ENCODE measurements at places on chromosomes 1 and 21.

GRCh38 chr21:29490016-29490415 lies 191.3 kb downstream of the BACH1 start:
- DNase-seq: peak; percentile 72

GRCh38 chr21:16634515-16634914 lies 878.3 kb upstream of the CXADR start:
- DNase-seq: no peak

- DNase-seq: no peak
These were observed 175.5 kb downstream of the RGS7 start for GRCh38 chr1:241181471-241181870.

DNA sequence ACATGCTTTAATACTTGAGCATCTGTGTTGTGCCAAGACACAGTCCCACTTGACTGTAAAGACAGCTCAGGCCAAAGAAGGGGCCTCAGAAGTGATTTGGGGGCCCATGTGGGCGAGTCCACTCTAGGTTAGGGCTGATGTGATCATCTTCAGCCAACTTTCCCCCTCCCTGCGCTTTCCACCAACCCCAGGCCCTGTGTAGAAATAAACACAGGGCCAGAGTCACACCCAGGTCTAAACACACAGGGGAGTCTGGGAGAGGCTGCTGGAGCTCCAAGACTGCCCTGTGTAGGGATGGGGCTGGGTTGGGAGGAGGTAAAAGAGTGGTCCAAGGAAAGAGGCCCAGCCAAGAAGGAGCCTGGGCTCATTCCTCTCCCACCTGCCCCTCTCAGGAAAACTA lies 2.5 kb upstream of the WNT2B start:
- DNase-seq: no peak

DNA sequence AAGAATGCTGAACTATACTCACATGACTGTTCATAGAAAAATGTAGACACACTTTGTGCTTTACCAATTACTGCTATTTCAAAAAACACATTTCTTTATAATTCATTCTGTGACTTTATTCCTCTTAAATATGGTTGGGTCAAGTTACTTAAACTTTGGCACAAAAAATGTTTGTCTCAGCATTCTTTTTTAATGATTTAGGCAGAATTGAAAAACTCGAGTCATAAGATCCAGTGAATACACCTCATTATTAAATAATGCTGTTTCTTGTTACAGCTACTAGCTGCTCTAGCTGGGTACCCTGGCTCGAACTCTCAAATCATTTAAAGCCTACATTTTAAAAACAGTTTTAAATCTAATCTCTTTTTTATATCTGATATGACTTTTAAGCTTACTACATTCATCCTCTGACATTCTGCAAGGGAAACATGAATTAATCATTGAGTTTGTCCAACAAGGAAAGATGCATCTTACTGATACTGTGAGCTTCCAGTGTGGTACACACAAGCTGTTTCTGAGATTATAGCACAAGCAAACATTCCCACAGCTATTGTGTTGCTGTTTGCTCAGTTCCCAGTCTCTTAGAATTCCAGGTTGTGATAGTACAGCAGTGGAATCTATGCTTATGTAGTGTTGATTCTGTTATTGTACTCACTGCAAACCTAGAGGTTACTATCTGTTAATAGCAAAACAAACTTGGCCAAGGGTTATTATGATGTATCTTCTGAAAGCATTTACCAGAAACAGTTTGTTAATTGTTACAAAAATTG lies 746.5 kb downstream of the USP25 start:
- peak; percentile 24 for DNase-seq

- DNase-seq: no peak
These were observed 36.0 kb downstream of the KRTAP10-1 start for GRCh38 chr21:44503901-44504399.

- no peak for DNase-seq
These were observed 204.2 kb upstream of the TMEM51 start for GRCh38 chr1:14949270-14949835.

- no peak for DNase-seq
These were observed 200.4 kb downstream of the DYRK1A start for GRCh38 chr21:37566790-37567615.

DNA sequence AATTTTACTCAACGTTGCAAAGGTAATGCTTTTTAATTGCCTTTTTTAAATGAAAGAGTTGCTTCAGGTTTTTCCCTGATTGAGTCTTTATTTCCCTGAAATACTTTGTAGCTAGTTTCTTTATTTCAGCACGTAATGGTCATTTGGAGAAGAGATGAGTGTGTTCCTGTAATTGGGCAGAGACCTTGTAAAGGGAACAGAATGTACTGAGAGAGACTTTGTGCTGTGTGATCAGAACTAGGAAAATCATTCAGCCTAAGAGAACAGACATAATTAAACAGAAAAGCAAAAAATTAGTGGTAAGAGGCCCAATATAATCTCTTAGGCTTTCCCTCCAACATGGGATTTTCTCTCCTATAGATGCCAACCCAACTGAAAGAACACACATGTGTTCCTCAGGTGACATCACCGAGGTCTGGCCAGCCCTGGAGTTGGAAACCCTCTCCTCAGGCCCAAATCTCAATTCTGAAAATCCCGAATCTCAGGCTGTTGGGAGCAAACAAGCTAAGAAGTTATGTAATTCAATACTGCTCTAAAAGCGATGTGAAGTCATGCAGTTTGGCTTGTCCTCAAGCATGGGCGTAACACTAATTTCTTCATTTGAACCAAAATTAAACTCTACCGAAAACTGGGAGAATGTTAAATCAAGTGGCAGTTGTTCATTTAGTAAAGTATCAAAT lies 102.0 kb downstream of the TGFB2 start:
- DNase-seq: no peak

DNA sequence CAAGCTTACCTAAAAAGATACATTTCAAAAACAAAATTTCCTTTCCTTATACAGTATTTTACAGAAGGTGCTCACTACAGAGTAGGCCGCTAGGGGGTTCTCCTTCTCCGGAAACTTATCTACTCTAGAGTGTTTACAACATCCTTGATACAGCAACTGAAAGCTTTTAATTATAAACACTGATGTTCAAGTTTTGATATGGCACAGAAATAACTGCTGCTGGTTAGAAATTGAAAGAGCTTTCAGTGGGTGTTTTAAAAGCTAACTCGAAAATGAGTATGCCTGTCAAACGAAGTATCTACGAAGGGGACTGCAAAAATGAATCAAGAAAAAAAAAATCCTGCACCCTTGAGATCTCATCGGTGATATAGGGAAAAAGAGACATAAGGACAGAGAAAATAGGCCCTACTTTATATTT lies 1.0 kb downstream of the YOD1 start:
- DNase-seq: peak; percentile 45

DNA sequence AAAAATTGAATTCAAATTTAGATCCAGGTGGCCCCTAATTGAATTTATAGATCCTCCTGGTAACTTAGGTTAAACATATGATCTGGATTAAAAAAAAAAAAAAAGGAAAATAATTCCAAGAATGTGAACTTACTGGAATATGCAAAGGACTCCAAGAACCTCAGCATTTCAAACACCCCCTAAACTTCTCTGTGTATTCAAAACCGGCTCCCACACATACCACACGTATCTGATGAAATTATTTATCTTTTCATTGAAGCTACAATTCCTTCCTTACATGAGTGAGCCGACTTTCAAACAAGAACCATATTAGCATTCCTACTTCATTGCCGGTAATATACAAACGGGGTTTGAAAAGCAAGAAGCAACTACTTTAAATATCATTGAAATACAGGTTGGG lies 61.4 kb upstream of the FMN2 start:
- DNase-seq: peak; percentile 71

DNA sequence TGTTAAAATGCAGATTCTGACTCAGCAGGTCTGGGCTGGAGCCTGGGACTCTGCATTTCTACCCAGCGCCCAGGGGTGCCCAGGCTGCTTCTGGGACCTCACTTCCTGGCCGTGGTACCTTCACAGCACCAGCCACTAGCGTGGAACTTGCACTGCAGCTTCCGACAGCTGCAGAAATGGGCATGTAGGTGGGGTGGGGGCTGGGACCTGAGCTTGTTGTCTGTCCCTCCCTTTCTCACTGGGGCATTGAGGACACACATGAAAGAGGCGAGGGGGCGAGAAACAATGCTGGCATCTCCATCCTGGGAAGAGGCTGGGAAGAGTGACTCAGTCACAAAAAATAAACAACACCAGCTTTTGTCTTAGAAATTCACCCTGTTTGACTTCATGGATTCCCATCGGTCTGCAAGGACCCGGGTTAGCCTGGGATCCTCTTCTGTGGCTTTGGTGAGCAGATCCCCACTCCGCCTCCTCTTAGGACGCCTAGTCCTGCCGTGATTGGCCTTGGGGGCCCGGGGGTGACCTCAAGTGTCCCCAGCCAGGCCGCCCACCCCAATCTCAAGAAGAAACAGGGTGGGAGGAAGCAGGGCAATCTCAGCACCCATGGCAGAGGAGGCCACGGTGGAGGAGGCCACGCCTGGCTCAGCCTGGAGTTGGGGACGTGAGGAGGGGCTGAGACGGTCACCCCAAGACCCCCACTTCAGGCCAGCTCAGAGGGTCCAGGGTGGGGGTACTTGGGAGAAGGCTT lies 29.9 kb upstream of the POFUT2 start:
- DNase-seq: peak; percentile 64

- DNase-seq: no peak
These were observed 19.6 kb upstream of the DUSP10 start for GRCh38 chr1:221761354-221762002.

GRCh38 chr1:23923592-23924499 lies 10.7 kb upstream of the CNR2 start:
- no peak for DNase-seq

- no peak for DNase-seq
These were observed 12.6 kb downstream of the ETV3L start for GRCh38 chr1:157087030-157087429.

DNA sequence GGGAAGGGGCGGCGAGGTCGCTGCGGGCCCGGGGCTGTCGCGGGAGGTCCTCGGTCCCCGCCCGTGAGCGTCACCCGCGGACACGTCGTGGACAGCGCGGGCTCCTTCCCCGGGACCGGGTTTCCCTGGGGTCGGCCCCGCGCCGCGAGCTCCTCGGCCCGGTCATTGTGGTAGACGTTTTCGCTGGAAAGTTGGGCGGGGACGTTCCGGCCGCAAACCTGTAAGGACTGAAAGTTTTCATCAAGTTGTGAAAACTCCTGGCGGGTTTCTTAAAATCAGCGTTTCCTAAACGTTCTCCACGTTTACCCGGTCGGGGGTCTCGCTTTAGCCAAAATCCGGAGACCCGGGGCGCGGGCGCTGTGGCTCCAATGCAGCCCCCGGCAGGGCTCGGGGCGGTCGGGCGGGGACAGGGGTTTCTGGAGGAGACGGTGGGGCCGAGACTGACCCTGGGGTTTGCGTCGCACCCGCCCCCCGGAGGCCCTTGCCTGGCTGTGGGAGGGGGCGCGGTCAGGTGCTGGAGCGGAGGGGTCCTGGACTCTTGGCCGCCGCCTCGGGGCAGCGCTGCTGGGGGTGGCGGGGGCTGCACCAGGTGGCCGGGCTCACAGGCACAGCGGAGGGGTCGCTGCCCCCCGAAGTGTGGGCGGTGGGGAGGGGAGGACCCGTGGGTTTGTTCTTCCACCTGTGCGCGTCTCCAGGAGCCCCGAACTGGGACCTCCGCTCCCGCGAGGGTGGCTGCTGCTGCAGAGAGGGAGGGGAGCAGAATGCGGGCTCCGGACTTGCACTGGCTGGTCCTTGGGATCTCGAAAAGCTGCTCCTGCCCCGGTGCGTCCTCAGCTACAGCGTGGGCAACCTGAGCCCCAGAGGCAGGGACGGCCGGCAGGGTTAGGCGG lies 827 bp downstream of the PRKCZ start:
- DNase-seq: no peak

DNA sequence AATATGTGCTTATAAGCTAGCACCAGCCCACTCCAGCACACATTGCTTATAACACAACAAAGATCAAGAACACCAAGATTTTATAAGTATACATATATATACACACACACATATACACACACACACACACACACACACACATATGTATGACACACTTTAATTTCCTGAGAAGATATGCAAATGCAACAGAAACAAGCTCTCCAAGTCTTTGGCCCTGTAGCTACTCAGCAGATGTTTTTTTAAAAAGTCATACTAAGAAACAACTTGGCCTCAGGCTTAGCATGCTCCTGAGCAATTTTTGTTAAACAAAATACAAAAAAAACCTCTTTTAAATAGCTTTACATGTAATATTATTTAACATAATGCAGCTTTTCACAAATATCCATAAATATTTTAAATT lies 11.1 kb downstream of the TNFSF18 start:
- DNase-seq: peak; percentile 11

DNA sequence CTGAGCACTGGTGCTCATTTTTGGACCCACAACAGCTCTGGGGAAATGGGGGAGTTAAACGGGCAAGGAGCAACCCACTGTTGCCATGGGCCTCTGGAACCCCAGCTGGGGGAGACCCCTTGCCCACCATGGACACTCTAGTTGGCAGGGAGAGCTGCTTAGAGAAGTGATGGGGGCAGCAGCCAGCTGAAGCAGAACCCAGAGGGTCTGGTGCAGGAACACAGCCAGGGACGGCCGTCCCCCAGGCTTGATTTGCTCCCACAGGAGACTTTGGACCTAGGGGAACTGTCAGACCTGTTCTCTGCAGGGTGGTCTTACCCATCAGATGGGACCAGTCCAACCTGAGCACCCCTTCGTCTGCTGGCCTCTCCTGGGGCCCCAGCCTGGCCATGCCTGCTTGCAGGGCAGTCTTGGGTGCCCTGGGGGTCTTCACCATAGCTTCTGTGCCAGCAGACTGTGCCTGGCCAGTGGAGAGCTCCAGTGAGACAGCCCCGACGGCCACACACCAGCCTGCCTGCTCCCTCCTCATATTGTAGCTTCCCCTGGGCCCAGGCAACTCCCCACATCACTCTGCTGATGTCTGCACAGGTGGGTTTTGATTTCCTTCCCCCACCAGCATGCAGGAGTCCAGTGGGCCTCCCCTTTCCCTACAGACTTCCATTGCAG lies 11.3 kb downstream of the SPATC1L start:
- DNase-seq: no peak

DNA sequence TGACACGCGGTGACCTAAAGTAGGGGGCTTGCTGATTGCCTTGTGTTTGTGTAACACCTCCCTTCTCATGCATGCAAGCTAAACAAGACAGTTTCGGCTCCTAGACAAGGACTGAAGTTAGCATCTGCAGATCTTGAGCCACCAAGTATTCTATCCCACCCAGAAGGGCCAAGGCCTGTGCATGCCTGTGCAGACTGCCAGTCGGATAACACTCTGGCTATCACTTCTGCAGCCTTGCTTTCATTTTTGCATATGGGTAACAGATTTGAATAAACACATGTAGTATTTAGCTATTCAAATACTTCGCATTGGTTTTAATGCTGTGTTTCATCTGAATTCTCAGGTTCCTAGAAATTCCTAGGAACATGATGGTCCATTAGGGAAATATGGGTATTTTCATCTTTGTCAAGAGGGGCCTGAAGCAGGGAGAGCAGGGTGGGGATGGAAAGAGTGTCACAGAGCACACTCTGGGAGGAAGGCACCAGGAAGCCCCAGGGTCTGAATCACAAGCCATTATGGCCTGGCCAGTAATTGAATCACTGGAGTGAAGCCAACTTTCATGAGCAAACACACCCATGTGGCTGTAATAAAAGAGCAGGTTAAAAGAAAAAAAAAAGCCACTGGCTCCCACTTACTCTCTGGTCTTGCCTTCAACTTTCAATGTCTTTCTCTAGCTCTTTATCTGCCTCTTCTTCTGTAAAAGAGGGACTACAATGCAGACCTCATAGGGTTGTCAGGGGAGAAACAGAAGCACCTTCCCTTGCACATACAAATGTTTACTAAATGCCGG lies 28.3 kb downstream of the GADD45A start:
- DNase-seq: peak; percentile 77

Data from fibroblast of skin of scalp (primary cell).